Naive B cell (primary cell): ENCODE measurements at places on chromosomes 16 and 17.
A peak's percentile ranks its signal among the peaks of the same experiment; 100 is the strongest.

DNA sequence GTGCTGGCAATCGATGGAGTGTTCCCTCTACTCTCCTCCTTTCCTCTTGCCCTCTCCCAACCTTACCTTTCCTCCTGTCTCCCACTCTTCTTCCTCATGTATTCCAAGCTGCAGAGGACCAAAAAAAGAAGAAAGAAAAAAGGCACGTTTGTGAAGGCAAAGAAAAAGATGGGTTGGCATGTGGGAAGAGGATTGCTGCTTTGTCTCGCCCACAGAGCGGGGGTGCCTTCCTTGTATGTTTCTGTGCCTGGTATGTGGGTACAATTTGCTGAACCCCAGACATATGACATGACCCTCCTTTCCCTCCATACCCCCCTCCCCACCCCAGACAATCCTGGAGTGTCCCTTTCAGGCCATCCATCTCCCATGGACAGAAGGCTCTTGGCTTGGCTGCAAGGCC, 13.1 kb upstream of the CTCF start:
- DNase-seq, result no peak

GRCh38 chr16:56576585-56577299, 11.9 kb downstream of the MT4 start:
- DNase-seq, result peak; percentile 68

DNA sequence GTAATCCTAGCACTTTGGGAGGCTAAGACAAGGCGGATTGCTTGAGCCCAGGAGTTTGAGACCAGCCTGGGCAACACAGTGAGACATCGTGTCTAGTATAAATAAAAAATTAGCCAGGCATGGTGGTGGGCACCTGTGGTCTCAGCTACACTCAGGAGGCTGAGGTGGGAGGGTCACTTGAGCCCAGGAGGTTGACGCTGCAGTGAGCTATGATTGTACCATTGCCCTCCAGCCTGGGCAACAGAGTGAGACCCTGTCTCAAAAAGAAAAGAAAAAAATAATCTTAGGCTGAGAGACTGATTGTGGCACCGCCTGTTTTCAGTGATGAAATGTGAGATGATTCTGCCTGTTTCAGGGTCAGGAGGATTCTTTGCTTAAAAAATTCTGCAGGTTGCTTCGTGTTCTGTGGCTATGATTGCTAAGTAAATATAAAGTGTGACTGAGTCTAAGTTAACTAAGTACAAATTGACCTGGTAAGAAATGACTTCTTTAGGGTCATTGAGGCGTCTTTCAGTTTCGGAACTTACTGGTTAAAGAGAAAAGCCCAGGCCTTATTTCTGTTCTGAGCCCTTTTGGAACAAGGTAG, 128.3 kb downstream of the SOCS1 start:
- DNase-seq, result no peak

DNA sequence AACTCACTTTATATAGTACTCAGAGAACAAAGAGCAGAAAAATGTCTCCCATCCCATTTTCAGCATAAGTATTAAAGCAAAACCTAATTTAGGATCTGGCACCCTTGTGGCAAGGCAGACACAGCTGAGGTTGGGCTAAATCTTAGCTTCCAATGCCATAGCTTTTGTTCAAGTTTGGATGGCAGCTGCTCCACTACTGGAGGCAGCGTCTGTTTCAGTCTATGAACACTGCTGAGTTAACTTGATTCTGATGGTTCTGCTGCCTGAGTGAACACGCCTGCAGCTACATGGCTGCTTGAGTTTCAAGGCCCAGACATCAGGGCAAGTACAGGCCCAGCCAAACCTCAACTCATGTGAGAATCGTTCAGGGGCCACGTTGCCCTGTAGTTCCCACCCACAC, 178.2 kb upstream of the RPH3AL start:
- DNase-seq, result no peak

DNA sequence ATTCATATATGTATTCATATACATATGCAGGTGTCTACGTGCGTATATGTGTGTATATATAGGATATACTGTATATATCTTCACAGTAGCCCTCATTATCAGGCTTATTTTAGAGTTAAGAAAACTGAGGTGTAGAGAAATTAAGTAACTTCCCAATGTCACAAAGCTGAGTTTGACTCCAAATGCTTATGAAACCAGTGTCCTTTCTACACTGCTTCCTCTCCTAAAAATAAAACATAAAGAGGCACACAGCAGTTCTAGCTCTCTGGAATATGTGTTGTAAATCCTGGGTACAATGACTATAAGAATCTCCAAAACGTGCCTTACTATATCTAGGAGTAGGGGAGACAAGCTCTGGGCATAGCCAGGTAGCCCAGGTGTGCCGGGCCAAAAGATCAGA, 40.0 kb upstream of the CCL1 start:
- DNase-seq, result no peak

GRCh38 chr17:46001390-46002310, 2.6 kb downstream of the STH start:
- no peak for DNase-seq
